ENCODE measurements at places on chromosomes 5 and 9.
A peak's percentile ranks its signal among the peaks of the same experiment; 100 is the strongest.

DNA sequence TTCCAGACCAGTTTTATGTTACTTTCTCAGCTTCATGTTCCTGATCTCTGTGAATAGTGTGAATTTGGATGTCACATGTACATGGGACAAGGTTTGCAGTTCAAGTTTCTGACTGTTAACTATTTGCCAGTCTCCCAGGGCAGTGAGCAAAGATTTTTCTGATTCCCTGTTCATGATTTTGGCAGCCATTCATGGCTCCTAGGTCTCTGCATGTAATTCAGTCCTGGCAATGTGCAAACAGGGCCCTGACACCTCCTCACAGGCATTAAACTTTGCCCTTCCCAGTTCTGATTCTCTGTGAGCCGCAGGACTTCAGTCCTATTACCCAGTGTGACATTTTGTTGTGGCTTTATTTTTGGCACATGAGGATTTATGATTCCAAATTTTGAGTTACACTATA is 349.7 kb downstream of the ARRDC3 start:
- H3K27me3 ChIP-seq = peaks cover 27% of the 10 kb centered on the region
- no peak overlapping the region for H3K4me3 ChIP-seq
- H3K27ac ChIP-seq = no peak overlapping the region
- DNase-seq = no peak

DNA sequence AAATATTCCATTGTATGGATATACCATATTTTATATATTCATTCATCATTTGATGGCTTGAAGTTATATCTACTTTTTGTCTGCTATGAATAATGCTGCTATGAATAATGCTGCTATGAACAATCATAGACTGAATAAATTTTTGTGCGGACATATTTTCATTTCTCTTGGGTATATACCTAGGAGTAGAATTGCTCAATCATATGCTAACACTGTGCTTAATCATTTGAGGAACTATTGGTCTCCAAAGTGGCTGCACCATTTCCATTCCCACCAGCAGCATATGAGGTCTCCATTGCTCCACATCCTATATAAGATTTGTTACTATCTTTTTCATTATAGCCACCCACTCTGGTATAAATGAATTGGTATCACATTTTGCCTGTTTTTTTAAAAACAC is 18.3 kb upstream of the TEK start:
- no peaks in the 10 kb centered on the region for H3K36me3 ChIP-seq
- no peak for DNase-seq
- no peaks in the 10 kb centered on the region for H3K4me1 ChIP-seq
- H3K27ac ChIP-seq = no peak overlapping the region
- H3K27me3 ChIP-seq = peaks cover 16% of the 10 kb centered on the region

- H3K4me1 ChIP-seq = peaks cover 2% of the 10 kb centered on the region
- H3K27ac ChIP-seq = no peak overlapping the region
- no peak for DNase-seq
- H3K4me3 ChIP-seq = no peak overlapping the region
- H3K27me3 ChIP-seq = peaks cover 16% of the 10 kb centered on the region
- no peaks in the 10 kb centered on the region for H3K36me3 ChIP-seq
These were observed 182.2 kb upstream of the TNC start for GRCh38 chr9:115300116-115300515.

DNA sequence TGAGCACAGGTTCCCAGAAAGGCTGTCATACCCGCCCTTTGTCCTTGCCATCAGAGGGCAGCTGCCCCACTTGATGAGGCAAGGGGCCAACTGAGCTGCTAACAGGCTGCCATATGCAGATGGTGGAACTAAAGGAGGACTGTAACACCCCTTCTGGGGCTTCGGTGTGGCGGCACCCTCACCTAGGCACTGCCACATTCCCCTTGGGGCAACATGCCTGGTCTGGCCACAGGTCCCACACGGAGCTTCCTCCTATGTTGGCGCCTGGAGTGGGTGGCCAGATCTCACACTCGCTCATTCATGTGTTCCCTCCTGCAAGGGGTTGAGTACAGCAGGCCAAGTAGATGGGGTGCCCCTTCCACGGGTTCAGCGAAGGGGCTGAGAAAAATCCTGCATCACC is 777.4 kb upstream of the CHD1 start:
- no peak overlapping the region for H3K27ac ChIP-seq
- H3K4me1 ChIP-seq = no peaks in the 10 kb centered on the region
- no peak for DNase-seq
- no peak overlapping the region for H3K4me3 ChIP-seq

GRCh38 chr5:89080467-89081116 is 197.6 kb upstream of the MEF2C start:
- H3K36me3 ChIP-seq = no peaks in the 10 kb centered on the region
- H3K4me3 ChIP-seq = no peak overlapping the region
- no peaks in the 10 kb centered on the region for H3K27me3 ChIP-seq
- H3K27ac ChIP-seq = no peak overlapping the region
- no peaks in the 10 kb centered on the region for H3K4me1 ChIP-seq

DNA sequence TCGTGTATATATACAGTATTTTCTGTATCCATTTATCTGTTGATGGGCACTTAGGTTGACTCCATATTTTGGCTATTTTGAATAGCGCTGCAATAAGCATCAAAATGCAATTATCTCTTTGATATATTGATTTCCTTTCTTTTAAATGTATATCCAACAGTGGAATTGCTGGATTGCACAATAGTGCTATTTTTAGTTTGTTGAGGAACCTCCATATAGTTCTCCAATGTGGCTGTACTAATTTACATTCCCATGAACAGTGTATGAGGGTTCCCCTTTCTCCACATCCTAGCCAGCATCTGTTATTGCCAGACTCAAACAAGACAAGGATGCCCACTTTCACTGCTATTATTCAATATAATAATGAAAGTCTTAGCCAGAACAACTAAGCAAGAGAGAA is 9.1 kb upstream of the CTXN3 start:
- H3K4me1 ChIP-seq = no peaks in the 10 kb centered on the region
- peaks cover 9% of the 10 kb centered on the region for H3K27me3 ChIP-seq
- H3K27ac ChIP-seq = no peak overlapping the region
- no peak for DNase-seq

GRCh38 chr9:80932947-80933780 is 756.2 kb downstream of the TLE1 start:
- H3K27me3 ChIP-seq = no peaks in the 10 kb centered on the region
- no peaks in the 10 kb centered on the region for H3K36me3 ChIP-seq
- no peak overlapping the region for H3K27ac ChIP-seq

DNA sequence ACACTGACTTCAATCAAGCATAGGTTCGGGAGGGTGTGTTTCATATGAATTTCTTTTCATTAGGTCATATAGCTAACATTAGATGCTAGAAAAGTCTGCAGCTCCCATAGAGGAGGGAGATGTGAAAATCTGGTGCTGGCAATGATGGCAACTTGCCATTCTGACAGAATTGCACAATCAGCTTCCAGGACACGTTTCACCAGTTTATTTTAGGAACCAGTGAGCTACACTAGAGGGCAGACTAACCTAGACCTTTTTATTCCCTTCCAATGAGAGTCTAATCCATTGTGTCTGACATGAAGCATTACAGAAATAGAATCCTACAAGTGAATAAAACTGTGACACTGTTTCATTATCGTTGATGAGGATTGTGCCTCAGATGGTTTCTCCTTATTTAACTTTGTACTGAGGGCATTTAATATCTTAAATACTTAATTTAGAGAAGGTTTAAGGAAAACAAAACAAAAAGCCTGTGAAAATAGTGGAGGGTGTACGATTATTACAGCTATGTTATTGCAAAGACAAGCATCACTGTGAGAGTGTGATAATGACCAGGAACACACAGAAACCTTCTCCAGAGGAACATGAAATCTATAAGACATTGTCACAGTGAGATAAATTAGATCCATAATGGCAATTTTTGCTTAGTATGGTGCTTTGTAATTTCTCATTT is 363.3 kb upstream of the RPS23 start:
- peaks cover 9% of the 10 kb centered on the region for H3K4me1 ChIP-seq
- no peak for DNase-seq
- H3K27me3 ChIP-seq = peaks cover 5% of the 10 kb centered on the region
- no peak overlapping the region for H3K27ac ChIP-seq
- H3K4me3 ChIP-seq = no peak overlapping the region

GRCh38 chr5:179791881-179792611 is 1.7 kb upstream of the LTC4S start:
- H3K4me3 ChIP-seq = peak overlapping the region; percentile 19
- peak overlapping the region; percentile 78 for H3K27ac ChIP-seq
- H3K36me3 ChIP-seq = no peaks in the 10 kb centered on the region
- H3K4me1 ChIP-seq = peaks cover 16% of the 10 kb centered on the region

DNA sequence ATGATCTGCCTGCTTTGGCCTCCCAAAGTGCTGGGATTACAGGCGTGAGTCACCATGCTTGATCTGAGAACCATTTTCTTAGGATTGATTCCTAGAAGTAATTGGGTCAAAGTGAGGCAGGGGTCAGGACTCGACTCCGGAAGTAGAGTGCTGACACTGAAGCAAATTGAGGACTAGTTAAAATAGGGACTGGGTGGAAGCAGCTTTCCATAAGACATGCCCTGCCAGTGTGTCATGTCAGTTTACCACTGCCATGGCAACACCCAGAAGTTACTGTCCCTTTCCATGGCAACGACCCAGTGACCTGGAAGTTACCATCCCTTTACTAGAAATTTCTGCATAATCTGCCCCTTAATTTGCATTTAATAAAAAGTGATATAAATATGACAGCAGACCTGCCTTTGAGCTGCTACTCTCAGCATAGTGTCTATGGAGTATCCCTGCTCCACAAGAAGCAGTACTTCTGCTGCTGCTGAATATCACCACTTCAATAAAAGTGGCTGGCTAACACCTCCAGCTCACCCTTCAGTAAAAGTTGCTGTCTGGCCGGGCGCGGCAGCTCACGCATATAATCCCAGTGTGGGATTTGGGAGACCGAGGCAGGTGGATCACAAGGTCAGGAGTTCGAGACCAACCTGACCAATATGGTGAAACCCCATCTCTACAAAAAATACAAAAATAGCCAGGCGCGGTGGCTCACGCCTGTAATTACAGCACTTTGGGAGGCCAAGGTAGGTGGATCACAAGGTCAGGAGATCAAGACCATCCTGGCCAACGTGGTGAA is 47.8 kb upstream of the JADE2 start:
- H3K36me3 ChIP-seq = no peaks in the 10 kb centered on the region
- DNase-seq = no peak
- no peaks in the 10 kb centered on the region for H3K4me1 ChIP-seq
- H3K27me3 ChIP-seq = no peaks in the 10 kb centered on the region
- H3K27ac ChIP-seq = no peak overlapping the region

GRCh38 chr5:79093762-79094161 is 17.8 kb upstream of the BHMT start:
- no peak overlapping the region for H3K4me3 ChIP-seq
- no peak for DNase-seq
- H3K4me1 ChIP-seq = no peaks in the 10 kb centered on the region
- no peak overlapping the region for H3K27ac ChIP-seq

DNA sequence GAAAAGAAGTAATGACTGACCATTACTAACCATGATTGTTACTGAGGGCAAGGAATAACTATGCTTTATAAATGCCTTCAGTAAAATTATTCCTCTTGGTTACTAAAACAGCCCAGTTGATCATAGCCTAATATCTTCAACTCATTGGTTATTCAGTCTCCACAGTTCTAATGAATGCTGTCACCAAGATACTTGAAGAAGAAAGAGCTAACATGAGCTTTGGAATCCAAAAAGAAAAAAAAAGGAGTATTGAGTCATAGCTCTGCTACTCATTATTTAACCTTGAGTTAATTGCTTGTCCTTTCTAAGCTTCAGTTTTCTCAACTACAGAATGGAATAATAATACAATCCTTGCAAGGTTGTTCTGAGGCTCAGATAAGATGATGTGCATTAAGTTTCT is 187.7 kb downstream of the BRINP1 start:
- no peaks in the 10 kb centered on the region for H3K4me1 ChIP-seq
- H3K4me3 ChIP-seq = no peak overlapping the region
- no peak for DNase-seq

DNA sequence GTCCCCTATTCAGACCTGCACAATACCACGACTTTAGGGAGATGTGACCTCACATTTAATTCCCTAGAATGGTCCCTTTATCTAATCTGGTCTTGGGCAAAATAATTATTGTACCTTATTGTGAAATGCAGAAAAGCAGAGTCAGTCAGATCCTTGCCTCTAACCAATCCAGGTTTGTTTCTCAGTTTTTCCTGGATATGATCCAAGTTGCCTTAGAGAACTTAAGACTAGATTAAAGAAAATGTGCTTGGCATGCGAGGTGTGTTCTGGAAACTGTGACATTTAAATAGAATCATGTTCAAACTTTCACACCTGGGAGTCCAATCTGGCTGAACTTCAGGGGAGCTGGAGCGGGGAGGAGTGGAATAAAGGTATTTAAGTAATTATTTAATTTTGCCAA is 696.2 kb downstream of the DNAH5 start:
- no peaks in the 10 kb centered on the region for H3K4me1 ChIP-seq
- DNase-seq = no peak
- H3K27me3 ChIP-seq = no peaks in the 10 kb centered on the region
- H3K36me3 ChIP-seq = no peaks in the 10 kb centered on the region

GRCh38 chr9:110143950-110144545 is 63.9 kb downstream of the C9orf152 start:
- no peaks in the 10 kb centered on the region for H3K27me3 ChIP-seq
- H3K27ac ChIP-seq = peak overlapping the region; percentile 74
- H3K36me3 ChIP-seq = peaks cover 2% of the 10 kb centered on the region
- H3K4me1 ChIP-seq = peaks cover 34% of the 10 kb centered on the region

DNA sequence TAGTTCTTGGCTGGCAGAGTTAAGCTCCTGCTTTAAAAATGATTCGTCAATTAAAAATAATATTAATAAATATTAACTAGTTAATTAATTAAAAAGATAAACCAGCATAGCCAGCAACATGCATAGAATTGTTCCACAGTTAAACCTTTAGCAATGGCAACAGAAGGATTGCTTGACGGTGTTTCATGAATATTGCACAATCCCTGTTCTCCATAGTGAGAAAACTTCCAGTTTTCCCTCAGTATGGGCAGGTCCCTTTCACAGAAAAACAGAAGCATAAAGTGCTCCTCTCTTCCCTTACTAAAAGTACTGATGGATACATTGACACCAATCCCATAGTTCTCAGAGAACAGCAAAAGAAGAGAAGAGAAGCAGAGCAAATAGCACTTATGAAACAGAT is 71.4 kb upstream of the CAST start:
- peaks cover 7% of the 10 kb centered on the region for H3K36me3 ChIP-seq
- H3K4me1 ChIP-seq = peaks cover 3% of the 10 kb centered on the region
- H3K4me3 ChIP-seq = no peak overlapping the region

- no peaks in the 10 kb centered on the region for H3K36me3 ChIP-seq
- H3K4me3 ChIP-seq = no peak overlapping the region
- H3K27ac ChIP-seq = no peak overlapping the region
- peaks cover 16% of the 10 kb centered on the region for H3K27me3 ChIP-seq
- H3K4me1 ChIP-seq = peaks cover 2% of the 10 kb centered on the region
These were observed 136.5 kb upstream of the STK32A start for GRCh38 chr5:147098233-147098790.

- H3K4me3 ChIP-seq = no peak overlapping the region
- peaks cover 8% of the 10 kb centered on the region for H3K27me3 ChIP-seq
- no peaks in the 10 kb centered on the region for H3K4me1 ChIP-seq
- no peak for DNase-seq
- H3K36me3 ChIP-seq = no peaks in the 10 kb centered on the region
These were observed 772.1 kb upstream of the DMAC1 start for GRCh38 chr9:8571643-8572042.

Measured in T-helper 17 cell (primary cell).